Left forelimb (tissue), 1 donor: ENCODE measurements at places on chromosomes 12 and 14.

GRCh38 chr14:87139299-87139698 lies 853.7 kb downstream of the GALC start:
- no peak for DNase-seq

- no peak for DNase-seq
Measured at GRCh38 chr14:71467361-71467811, 464.8 kb upstream of the RGS6 start.

GRCh38 chr14:103707329-103708263 lies 7.7 kb downstream of the XRCC3 start:
- no peak for DNase-seq

GRCh38 chr12:2053691-2054090 lies 904 bp downstream of the CACNA1C start:
- no peak for DNase-seq

DNA sequence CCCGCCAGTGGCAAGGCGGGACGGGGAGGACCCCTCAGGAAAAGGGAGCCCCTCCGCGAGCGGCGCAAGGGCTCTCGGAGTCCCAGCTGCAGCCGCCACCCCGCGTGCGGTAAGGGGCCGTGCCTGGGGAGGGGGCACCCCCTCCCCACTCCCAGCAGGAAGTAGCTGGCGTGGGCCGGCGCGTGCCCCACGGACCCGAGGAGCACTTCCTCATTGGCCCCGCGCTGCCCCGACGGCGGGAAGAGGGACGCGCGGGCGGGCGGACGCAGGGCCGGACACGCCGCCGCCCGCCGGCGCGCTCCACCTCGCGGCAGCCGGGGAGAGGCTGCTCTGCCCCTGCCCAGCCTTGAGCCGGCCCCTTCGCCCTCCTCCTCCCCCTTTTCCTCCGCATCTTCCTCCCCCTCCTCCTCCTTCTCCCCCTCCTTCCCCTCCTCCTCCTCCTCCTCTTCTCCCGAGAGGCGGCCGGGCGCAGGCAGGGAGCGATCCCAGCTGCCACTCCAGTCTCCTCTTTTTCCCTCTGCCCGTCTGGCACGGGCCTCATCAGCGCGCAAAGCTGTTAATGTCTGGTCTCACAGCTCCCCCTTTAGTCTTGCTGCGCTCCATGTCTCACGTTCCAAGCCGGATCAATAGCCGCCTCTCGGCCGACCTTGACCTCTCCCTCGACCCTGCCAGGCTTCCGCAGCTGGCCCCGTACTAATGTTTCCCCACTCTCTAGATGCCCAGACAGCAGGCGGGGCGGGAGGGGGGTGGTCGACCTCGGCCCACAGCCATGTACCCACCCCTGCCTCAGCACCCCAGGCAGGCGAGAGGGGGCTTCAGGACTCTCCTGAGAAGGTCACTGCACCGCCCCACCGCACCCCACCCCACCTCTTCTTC lies 2.6 kb upstream of the BCL11B start:
- DNase-seq = peak; percentile 86

DNA sequence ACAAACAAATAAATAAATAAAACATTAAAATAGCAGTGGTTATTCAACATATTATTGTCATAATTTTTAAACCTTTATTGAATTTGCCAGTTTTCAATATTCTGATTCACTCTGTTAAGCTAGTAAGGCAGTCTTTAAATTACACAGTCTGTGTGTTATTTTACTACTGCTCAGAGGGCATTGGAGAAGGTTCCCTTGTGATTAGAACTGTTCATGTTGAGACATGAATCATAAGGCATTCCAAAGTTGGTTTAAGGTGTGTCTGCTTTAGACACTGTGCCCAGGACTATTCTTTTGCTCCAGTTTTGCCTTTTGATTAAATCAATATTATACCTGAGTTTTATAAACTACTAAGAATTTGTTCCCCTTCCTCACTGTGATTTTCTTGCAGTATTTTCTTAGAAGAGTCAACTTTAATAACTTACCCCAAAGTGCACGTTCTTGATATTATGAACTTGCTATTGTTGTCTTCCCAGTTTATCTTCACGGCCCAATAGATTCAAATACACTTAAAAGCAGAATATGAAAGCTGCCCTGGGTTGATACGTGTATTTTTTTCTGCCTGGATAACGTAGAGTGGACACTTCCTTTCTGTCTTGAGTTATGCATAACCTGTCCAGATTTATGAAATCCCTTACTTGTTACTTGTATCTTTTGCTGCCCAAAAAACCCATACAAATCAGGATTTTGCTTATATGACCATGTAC lies 105.3 kb upstream of the BCAT1 start:
- no peak for DNase-seq

GRCh38 chr12:40170593-40170992 lies 54.2 kb upstream of the LRRK2 start:
- no peak for DNase-seq

DNA sequence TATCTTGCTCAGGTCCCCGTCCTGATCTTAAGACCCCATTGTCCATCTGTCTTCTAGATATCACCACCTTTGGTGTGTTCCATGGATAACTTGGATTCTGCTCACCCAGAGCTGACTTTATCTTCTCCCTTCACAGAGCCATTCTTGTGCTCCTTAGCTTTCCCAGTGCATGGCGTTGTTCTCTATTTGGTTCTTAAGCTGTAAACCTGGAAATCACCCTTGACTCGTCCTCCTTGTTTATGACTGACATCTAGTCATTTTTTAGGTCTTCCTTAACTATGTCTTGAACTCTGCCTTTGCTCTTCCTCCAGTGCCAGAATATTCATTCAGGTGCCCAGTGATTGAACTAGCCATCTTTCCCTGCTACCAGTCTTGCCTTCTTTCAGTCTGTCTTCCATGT lies 11.7 kb downstream of the STK38L start:
- no peak for DNase-seq

GRCh38 chr12:58139894-58140293 lies 198.5 kb downstream of the ATP23 start:
- DNase-seq = no peak

DNA sequence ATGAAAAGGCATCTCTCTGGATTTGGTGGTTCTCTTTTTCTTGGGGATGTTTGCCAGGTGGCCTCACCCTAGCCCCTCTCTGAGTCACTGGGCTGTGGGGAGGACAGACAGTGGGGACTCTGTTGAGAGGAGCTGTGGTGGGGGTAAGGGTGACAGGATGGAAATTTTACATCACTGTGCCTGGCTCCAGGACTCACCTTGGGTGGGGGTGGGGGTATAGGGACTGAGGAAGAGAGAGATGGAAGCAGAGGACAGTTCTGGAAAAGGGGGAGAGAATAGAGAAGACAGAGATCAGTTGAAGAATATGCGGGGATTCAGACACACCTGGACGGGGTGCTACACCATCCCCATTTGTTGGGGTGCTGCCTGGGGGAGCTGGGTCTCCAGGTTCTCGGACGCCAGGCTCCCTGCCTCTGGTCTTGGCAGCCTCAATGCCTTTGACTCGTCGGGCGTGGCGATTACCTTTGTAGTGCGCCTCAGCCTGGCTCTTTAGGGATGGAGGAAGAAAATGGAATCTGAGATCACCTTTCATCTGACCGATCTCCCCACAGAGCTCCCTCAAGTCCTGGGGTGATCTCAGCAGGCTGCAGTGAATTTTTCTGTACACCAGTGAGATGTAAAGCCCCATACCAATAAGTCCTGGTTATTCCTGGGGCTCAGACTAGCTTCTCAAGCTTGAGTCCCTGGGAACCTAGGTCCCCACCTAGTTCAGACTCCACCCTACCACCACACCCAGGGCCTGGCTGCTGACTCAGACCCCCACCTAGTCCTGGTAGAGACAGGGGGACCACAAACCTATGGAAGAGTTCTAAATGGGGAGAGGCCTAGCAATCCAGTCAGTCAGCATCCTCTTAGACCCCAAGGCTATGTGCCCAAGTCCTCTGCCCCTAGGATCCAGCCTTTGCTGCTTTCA lies 9.6 kb upstream of the GPR84 start:
- DNase-seq = no peak

- DNase-seq = peak; percentile 33
Measured at GRCh38 chr14:23434488-23435222, 805 bp downstream of the MYH7 start.

- DNase-seq = peak; percentile 50
Measured at GRCh38 chr12:53062977-53063707, 13.3 kb downstream of the TNS2 start.

DNA sequence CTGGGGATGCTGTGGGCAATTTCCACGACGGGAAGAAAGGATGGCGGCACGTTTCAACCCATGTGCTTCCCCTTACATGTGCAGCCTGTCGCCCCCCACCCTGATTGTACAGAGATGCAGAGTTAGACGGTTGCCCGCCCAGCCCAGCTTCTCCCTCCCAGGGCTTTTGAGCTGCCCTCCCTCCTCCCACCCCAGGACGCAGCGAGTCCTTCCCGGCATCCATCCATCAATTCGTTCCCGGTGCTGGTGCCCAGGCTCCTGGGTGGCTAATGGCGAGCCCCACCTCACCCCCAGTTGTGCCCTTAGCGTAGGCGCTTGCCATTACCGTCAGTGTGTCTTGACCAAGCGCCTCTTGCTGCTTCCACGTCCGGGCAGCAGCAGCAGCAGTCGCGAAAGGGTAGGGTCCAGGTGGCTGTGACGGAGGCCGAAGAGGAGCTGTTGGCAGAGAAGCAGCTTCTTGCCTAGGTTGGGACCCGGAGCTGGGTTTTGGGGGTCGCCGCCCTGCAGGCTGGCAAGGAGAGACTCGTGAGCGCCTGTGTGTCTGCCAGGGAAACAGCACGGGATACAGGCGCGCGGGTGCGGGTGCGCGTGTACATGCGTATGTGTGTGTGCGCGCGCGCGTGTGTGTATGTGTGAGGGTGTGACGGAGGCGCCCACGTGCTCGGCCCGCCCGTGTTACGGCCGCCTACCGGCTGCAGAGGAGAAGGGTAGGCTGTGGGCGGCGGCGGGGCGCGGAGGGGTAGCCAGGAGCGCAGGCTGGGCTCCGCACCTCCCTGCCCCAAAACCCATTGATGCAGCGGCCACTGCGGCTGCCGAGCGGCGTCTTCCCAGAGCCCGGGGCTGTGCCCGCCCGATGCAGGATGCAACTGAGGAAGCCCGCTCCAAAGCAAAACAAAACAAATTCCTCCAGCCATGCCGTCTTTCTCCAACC lies at the start of gene SLC6A15:
Gene SLC6A15 (minus strand): TSS at position 602 of the 931 bp plus-strand sequence. CDS start 20,679 bp downstream, outside the sequence.
- peak; percentile 84 for DNase-seq

DNA sequence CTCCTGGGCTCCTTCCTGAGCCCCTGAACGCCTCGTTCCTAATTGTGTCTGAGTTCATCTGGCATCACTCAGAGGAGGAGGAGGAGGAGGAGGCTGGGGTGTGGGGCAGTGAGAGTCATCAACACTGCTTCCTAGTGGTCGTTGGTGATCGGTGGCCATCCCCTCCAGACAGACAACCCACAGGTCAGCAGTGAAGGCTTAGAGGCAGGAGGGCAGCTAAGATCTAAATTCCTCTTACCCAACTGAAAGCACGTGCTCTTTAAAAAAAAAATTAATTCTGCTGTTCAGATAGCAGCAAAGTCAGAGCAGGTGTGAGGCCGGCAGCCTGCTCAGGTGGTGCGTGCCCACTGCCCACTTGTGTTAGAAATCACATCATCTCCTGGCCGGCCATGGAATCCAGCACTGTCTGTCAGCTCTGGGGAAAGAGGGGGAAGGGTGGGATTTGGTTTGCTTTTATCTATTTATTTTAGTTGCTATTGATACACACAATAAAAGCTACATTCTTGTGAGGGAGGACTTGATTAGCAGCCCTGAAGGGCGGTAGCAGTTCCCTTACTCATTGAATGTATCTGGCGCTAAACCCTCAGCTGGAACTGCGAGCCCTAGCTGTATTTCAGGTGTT lies 46.6 kb downstream of the PPP2R5C start:
- DNase-seq = no peak

DNA sequence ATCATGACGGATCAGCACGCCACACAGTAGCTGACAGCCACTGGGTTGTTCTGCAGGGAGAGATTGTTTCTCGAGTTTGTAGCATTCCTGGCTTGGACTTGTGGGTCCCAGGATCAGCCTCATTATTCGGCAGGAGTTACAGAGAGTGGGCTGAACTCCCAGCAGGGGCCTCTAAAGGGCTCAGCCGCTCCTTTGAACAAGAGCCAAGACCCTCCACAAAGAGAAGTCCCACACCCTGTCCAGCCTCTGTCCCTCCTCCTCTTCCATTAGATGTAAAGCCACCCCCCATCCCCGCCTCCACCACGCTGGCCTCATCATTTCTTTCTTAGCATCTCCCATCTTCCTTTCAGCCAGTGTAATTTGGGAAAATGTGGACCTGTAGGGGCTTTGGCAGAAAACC lies 96.7 kb upstream of the HSPB8 start:
- no peak for DNase-seq

DNA sequence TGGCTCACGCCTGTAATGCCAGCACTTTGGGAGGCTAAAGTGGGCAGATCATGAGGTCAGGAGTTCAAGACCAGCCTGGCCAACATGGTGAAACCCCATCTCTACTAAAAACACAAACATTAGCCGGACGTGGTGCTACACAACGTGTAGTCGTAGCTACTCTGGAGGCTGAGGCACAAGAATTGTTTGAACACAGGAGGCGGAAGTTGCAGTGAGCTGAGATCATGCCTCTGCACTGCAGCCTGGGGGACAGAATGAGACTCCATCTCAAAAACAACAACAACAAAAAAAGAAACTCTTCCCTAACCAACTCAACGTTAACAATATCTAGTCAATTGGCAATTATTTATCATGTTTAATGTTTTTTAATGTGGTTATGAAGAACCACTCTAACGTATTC lies 89.3 kb downstream of the EPS8 start:
- DNase-seq = no peak

DNA sequence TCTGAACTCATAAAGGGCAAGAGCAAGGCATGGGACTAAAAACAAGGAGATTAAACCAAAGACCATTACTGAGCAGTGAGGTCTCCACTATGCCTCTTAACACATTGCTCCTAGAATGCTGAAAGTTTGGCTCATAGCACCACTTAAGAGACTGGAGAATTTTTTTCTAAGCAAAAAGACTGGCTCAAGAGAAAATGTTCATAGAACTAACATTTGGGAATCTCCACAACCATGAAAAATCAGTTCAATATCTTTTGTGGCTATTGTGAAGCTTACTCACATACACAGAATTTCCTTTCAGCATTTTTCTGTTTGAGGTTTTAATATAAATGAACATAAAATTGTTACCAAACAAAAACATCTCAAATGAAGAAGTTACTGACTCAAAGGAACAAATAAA lies 255.8 kb downstream of the CCDC91 start:
- DNase-seq = no peak

GRCh38 chr14:95961481-95961880 lies 77.7 kb upstream of the C14orf132 start:
- DNase-seq = no peak

GRCh38 chr12:10082117-10082874 lies 16.5 kb downstream of the CLEC1A start:
- DNase-seq = no peak

DNA sequence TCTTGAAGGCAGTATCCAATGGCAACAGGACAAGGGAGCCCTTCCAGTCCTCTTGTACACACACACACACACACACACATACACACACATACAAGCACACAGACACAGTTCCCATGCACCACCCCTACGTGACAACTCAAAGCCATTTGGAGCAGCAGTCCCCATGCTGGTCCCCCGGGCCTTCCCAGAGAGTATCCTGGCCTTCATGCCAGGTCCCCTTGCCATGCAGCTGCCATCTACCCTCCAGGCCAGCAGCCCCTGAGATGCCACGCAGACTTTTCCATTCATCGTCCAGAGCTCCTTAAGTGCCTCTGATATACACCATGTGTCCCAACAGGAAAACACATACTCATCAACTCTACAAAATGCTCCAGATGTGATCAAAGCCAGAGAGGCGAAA lies 159.5 kb downstream of the ANO2 start:
- DNase-seq = no peak
